ENCODE measurements at places on chromosomes 4 and X.
A peak's percentile ranks its signal among the peaks of the same experiment; 100 is the strongest.

GRCh38 chr4:100084892-100085291 is 105.4 kb downstream of the DDIT4L start:
- no peak for DNase-seq

DNA sequence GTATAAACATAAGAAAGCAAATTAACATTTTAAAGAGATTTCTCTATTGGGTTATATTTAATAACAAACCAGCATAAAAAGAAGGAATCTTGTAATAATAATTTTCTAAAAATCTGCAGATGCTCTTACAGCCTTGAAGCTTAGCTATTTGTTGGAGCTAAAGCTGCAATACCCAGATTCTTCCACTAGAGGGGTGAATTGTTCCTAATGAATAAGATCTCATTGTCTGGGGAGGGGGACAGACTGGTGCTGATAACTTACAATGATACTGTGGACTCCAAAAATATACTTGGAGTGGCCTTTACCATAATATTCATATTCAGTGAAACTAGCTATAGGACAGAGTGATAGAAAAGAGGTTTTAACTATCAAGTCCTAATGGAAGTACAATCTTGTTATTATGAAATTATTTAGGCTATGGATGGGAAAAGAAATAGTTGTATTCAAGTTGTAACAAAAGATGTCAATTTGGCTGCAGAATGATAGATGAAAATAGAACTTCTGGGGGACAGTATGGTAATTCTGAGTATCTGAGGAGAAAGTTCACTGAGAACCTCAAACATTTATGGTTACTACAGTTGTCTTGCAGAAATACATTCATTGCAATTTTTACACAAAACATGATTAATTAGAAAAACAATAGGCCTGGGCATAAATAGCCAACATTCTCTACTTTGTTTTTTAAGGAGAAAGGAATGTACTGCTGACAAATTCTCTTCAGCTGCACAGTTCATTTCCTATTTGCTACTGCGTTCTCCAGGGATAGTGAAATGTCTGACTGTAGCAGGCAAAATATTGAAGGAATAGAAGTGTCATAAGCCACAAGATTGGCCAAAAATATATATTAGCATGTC is 443.3 kb downstream of the GBA3 start:
- DNase-seq: peak; percentile 85

DNA sequence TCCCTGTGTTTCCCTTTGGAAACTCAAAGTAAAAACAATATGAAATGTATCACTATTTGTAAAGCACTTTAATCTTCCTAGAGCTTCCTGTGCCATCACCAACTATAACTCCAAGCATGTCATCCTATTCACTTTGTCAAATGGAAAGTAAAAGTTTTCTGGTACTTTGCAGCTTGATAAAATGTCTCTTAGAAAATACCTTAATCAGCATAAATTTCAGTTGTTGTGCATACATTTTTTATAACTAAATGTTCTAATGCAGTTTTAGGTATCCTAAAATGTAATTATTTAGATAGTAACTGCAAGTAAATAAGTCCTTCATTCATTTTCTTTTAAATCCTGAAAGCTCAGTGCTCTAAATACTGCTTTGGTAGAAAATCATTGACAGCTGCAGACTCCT is 558.7 kb downstream of the GRID2 start:
- no peak for DNase-seq

GRCh38 chr4:147134536-147135210 is 189.0 kb upstream of the TTC29 start:
- DNase-seq: no peak

GRCh38 chr4:22430626-22431025 is 85.2 kb downstream of the ADGRA3 start:
- no peak for DNase-seq

DNA sequence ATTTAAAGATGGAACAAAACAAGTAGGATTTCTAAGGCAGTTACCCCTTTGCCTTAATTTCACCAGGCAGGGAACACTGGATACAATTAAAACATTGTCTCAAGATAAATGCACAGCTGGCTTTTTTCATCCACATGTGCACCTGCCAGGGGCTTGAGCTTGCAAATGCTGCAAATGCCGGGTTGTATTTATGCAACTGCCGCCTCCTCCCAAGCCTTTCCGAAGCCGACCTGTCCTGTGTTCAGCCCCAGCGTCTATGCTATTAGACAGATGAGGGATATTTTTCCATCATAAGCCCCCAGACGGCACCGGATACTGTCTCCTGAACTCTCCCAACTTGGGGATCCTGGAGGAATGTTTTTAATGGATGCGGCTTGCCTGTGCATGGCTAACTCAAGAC is 251.6 kb downstream of the CRLF2 start:
- no peak for DNase-seq

DNA sequence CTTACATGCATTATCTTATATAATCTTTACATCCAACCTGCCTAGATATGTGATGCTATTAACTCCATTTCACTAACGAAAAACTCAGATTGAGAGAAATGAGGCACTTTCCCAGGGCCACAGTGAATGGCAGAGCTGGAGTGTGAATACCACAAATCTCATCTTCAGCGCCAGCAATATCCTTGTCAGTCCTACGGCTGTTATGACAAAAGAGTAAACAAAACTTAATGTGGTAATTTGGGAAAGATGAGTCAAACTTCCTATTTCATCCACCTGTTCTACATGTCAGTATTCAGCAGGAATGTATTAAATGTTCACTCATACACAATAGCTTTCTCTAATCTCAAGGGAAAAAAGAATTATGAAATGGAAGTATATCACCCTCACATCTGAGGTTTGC is 56.9 kb downstream of the FAT1 start:
- peak; percentile 33 for DNase-seq

GRCh38 chr4:163263606-163264005 is 68.8 kb downstream of the NPY1R start:
- DNase-seq: no peak

GRCh38 chr4:5715357-5715756 is 4.4 kb downstream of the EVC start:
- DNase-seq: no peak

DNA sequence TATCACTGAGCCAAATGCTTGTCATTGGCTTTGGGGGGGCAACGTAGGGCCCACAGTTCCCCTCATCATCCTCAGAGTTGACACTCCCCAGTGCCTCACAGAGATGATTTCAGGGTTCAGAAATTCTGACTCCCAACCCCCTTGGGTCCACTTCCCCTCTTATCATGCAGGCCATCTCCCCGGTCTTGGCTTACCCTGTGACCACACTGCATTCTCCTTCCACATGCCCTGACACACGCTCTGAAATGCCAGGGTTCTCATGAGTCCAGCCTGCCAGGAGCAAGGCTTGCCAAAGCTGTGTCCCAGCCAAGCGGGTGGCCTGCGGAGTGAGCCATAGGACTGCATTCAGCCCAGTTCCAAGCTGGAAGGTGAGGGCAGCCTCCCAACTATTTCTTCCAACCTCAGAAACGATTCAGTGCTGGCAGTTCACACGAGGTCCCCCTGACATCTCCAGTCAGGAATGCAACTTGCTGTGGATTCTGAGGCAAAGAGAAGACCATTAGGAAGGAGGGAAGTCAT is 101.2 kb downstream of the SMIM20 start:
- no peak for DNase-seq

- DNase-seq: no peak
Measured at GRCh38 chr4:10526429-10527222, 69.4 kb upstream of the ZNF518B start.

DNA sequence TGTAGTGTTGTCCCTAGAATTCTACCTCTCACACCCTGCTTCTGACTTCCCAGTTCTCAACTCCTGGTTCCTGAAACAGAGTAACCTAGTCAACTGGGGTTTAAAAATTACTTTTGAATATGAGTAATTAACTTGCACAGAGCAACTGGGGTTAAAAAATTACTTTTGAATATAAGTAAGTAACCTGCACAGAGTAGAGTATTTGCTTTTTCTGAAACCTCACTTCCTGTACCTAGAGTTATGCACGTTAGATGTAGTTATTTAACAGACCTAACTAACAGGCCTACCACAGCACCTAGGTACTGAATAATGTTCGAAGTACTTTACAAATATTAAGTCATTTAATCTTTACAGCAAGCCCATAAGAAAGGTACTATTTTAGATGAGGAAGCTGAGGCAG is 32.9 kb downstream of the SLC39A8 start:
- DNase-seq: no peak

DNA sequence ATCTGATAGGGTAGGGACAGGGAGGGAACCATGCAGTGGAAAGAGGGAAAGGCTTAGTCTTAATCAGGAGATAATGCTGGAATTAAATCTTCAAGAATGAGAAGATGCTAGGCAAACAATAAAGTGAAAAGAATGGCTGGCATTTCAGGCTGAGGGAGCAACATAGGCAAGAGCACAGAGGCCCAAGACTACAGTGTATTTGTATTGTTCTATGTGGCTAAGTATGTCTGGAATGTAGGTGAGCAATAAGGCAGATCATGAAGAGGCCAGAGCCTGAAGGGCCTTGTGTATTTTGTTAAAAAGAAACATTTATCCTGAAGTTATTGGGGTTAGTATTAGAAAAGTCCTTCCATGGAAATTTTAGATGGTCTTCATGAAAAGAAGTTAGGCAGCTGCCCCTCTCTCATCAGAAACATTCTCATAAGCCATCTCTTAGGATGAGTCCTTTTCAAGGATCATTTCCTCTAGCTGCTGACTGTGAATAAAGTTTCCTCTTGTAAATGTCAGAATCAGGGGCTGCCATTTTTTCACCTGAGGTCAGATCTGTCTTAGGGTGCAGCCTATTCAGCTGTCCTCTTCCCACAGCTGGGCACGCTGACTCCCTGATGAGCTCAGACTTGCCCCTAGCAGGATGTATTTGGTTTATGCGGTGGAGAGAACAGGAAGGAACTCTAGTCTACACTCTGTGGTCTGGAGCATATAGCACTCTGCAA is 46.3 kb downstream of the ATP10D start:
- DNase-seq: no peak

- DNase-seq: no peak
Measured at GRCh38 chr4:153927451-153927850, 138.6 kb upstream of the SFRP2 start.

DNA sequence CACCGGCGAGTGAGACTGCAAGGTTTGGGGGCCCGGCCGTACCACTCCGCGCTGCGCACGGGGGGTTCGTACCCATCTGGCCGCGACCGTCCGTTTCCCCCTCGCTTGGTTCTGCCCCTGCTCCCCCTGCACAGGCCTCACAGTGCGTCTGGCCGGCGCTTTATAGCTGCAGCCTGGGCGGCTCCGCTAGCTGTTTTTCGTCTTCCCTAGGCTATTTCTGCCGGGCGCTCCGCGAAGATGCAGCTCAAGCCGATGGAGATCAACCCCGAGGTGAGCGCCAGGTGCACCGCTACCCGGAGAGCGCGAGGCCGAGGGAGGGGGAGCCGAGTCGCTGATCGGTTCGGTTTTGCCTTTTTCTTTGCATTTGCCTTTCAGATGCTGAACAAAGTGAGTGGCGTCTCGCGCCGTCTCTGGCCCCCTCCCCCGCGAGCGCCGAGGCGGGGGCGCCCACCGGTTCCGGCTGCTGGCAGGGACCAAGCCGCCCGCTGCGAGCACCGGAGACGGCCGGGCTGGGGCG is at the start of gene UCHL1:
UCHL1 (plus strand) TSS at position 189 of the 517 bp plus-strand sequence; CDS start at position 238, 49 bp downstream.
- peak; percentile 98 for DNase-seq

DNA sequence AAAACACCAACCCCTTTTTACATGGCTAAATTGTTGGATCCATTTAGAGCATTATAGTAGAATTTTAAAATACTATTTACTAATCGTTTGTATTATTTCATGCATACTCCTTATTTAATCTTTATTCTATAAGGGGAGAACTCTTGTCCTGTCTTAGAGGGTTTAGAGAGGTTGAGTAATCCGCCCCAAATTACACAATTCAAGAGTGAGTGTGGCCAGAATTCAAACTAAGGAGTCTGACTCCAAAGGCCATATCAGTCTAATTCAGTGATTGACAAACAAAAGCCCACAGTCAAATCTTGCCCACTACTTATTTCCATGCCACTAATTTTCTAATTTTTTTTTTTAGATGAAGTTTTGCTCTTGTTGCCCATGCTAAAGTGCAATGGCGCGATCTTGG is 33.7 kb upstream of the NEIL3 start:
- DNase-seq: no peak

DNA sequence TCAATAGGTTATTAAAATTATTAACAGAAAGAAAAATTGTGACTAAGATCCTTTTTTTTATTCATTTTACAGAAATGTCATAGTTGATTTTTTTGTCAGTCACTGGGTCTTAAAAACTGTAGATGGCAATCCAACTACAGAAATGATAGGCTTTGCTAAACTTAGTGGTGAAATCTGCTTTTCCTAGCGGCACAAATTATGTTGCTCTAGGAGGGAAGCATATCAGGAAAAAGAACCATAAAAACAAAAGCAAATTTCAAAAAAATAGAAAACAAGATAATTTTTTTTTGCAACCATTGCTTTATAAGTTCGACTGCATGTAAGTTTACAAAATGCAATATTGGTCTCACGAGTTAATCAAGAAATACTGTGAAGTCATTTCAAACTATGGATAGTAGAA is 443.5 kb upstream of the IGFBP7 start:
- DNase-seq: no peak

DNA sequence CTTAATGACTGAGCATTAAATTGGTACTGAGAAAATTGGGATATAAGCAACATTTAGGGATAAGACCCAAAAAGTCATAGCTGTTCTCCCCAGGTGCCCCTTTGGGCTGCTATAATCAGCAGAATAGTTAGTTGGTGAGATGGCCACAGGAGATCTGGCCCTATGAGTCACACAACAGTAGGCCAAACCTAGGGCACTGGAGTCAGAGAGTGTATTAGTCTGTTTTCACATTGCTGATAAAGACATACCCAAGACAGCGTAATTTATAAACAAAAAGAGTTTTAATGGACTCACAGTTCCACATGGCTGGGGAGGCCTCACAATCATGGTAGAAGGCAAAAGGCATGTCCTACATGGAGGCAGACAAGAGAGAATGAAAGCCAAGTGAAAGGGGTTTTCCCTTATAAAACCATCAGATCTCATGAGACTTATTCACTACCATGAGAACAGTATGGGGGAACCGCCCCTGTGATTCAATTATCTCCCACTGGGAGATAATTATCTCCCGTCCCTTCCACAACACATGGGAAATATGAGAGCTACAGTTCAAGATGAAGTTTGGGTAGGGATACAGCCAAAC is 338.3 kb upstream of the NR3C2 start:
- no peak for DNase-seq

- peak; percentile 58 for DNase-seq
Measured at GRCh38 chrX:21509912-21510311, 135.7 kb downstream of the CNKSR2 start.

GRCh38 chrX:150119323-150119722 is 181.0 kb upstream of the EOLA2 start:
- DNase-seq: peak; percentile 40

DNA sequence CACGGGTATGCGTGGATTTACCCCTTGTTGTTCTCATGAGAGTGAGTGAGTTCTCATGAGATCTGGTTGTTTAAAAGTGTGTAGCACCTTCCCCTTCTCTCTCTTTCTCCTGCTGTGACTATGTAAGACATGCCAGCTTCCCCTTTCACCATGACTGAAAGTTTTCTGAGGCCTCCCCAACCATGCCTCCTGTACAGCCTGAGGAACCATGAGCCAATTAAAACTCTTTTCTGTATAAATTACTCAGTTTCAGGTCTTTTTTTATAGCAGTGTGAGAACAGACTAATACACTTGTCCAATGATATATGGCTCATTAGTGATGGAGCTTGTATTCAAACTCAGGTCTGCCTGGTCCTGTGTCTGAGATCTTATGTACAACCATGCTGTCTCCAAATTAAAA is 28.5 kb upstream of the RTL3 start:
- DNase-seq: no peak
